ENCODE measurements at places on chromosomes 4 and X.

GRCh38 chr4:92074839-92075238 lies 228.9 kb upstream of the GRID2 start:
- no peak for DNase-seq

- peak; percentile 42 for DNase-seq
These were observed 2.9 kb upstream of the MND1 start for GRCh38 chr4:153341575-153342090.

- peak; percentile 17 for DNase-seq
These were observed 746 bp downstream of the TCEAL7 start for GRCh38 chrX:103330681-103331288.

DNA sequence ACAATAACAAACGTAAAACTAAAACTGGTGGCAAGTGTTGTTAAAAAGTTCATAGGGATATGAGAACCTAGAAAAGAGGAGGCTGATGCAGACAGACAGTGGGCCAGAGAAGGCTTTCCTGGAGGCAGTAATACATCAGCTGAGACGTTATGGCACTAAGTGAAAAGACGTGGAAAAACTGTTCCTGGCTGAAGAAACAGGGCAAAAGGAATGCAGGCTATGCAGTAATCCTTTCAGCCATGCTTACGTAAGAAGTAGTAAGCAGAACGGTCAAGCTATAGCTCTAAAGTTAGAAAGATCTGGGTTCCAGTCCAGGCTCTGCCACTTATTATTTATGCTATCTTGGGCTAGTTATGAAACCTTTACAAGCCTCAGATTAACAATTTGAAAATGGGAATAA lies 6.4 kb downstream of the LAMTOR3 start:
- DNase-seq, result peak; percentile 62

- DNase-seq, result no peak
These were observed 25.9 kb upstream of the PRDM5 start for GRCh38 chr4:120948382-120948781.

DNA sequence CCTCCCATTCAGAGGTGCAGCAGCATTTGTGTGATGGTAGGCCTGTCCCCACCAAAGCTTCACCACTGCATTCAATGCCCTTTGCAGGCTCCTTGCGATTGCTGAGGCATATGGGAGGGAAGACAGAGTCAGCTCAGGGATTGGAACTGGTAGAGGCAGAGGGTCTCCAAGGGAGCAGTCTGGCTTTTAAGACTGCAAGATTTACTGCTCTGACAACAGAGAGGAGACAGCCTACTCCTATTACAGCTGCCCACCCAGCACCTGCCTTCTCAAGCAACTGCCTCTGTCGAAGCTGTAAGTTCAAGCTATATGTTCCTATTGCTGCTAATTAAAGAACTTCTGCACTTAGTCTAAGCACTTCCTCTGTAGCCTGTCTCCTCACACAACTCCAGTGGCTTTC lies 481.8 kb downstream of the FGF13 start:
- DNase-seq, result no peak

DNA sequence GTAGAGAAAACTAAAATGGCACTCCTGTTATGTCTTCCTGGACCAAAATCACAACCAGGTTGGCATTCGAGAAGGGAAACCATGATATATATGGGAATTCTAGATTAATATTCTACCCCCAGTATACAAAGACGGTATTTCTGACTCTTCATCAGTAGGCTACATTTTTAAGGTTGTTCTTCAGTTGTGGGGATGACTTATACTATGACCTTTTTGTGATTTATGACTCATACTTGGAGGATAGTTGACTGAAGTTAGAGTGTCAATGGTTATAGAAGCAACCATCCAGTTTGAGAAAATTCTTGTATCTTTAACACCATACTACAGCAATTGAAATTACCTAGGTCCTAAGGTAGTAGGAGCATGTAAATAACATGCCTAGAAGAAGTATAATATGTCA lies 49.8 kb upstream of the CYSLTR1 start:
- no peak for DNase-seq

DNA sequence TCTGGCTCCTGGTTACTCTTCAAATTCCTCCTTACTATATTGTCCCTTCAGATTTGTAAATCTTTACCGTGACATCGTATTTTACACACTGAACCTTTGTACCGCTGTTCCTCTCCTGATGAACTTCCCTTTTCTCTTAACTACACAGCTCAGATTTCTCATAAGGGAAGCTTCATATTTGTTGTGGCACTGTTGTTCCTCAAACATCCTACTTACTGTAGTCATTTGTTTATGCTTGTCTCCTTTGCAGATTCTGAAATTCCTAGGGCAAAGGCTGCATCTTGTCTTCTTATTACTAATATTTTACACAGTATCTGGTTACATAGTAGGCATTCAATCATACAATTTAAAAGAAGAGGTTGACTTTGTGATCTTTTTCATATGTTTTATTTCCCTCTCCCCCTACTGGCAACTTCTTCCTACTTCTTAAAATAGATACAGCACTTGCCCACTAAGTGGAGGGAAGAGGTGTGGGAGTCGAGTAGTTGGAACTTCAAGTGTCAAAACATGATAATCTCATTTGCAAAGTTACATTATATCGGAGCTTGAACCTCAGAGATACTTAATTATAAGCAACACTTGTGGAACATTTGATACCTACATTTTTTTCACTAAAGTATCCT lies 50.0 kb downstream of the TET2 start:
- peak; percentile 41 for DNase-seq

DNA sequence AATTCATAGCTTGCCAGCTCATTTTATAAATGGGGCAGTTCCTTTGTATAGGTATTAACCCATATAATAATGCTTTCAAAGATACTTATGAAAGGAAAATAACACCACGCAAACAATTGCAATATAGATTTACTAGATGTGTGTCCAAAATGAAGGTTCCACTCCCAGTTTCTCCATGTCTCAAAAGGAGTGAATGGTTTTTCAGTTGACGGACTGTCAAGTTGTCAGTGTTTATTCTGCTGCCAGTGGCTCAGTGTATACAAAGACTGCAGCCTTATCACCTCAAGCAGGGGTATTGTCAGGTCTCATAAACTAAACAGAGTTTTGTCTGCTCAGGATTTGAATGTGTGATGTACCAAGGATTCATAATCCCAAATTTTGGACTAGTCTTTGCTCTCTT lies 585.3 kb upstream of the ATOH1 start:
- no peak for DNase-seq

- DNase-seq, result no peak
These were observed 105.2 kb downstream of the PHOX2B start for GRCh38 chr4:41643331-41643730.

- DNase-seq, result no peak
These were observed 100.8 kb upstream of the BMP2K start for GRCh38 chr4:78675325-78675724.

GRCh38 chr4:83561381-83561780 lies 25.5 kb downstream of the GPAT3 start:
- peak; percentile 36 for DNase-seq

DNA sequence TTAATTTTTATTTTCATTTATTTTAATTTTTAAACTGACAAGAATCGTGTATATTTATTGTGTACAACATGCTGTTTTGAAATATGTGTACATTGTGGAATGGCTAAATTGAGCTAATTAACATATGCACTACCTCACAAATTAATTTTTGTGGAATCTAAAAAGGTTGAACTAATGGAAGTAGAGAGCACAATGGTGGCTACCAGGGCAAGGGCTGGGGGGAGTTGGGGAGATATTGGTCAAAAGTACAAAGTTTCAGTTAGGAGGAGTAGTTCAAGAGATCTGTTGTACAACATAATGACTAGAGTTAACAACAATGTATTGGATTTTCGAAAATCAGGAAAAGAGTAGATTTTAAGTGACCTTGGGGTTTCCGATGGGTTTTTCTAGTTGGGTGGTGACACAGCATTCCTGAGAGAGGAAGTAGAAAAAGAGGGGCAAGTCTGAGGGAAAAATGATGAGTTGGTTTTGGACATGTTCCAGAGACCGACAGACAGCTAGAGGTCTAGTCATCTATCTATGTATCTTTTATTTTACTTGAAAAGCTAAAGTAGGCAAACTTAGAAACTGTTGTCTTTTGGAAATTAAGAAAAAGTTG lies 23.2 kb downstream of the APOO start:
- peak; percentile 64 for DNase-seq

GRCh38 chr4:88879991-88880390 lies 177.0 kb downstream of the FAM13A start:
- peak; percentile 77 for DNase-seq

- peak; percentile 65 for DNase-seq
These were observed 10.3 kb downstream of the FAM3A start for GRCh38 chrX:154505734-154506133.

GRCh38 chrX:76922100-76922499 lies 494.6 kb downstream of the MAGEE1 start:
- no peak for DNase-seq

DNA sequence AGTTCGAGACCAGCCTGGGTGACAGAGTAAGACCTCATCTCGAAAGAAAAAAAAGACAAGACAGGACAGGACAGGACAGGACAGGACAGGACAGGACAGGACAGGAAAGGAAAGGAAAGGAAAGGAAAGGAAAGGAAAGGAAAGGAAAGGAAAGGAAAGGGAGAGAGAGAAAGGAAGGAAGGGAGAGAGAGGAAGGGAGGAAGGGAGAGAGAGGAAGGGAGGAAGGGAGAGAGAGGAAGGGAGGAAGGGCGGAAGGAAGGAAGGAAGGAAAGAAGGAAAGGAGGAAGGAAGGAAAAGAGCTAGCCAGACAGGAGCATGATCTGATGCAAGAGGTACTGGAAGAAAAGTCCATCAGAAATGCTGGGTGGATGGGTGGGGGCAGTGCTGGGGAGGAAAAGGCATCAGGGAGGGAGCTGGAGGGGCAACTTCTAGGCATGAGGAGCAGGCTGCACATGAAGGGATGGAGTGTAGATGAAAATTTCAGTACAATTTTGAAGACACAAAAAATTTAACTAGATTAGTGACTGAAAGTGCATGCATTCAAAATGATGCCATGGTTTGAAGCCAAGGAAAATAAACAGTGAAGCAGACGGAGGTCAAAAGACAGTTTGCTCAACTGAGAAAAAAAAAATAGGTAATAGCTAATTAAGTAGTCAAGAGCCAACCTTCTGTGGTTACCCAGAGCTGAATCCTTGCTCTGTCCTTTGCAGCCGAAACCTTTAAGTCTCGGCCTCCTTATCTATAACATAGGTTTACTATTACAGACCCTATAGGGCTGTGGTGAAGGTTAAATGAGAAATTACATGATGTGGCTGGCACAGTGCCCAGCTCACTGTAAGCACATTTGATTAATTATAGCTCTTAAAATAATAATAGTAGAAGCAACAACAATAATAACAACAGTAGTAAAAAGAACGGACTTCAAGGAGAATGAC lies 59.9 kb downstream of the ZNF827 start:
- DNase-seq, result peak; percentile 90

GRCh38 chr4:109011241-109012026 lies 248.6 kb upstream of the ETNPPL start:
- no peak for DNase-seq

- DNase-seq, result no peak
These were observed 124.1 kb upstream of the SLIT2 start for GRCh38 chr4:20127626-20128025.

DNA sequence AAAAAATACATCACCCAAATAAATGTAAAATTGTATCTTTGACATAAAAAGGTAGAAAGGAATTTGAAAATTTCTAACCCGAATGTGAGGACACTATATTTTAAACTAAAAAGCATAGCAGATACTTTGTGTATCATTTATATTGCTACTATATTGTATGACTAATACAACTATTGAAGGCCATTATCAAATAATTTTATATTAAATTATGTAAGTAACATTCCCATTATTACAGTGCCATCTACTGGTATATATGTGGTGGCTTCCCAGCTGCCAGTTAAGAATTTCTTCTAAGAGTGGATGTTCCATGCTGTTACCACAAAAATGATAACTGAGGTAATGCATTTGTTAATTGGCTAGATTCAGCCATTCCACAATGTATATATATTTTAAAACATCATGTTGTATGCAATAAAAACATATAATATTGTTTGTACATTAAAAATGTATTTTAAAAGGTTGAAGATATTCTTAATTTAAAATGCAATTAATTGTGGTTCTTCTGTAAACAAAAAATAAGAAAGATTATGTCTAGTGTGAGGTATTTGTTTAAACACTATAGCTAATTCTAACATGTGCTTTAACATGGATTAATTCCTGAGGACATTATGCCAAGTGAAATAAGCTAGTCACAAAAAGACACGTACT lies 65.3 kb downstream of the EGF start:
- peak; percentile 74 for DNase-seq

DNA sequence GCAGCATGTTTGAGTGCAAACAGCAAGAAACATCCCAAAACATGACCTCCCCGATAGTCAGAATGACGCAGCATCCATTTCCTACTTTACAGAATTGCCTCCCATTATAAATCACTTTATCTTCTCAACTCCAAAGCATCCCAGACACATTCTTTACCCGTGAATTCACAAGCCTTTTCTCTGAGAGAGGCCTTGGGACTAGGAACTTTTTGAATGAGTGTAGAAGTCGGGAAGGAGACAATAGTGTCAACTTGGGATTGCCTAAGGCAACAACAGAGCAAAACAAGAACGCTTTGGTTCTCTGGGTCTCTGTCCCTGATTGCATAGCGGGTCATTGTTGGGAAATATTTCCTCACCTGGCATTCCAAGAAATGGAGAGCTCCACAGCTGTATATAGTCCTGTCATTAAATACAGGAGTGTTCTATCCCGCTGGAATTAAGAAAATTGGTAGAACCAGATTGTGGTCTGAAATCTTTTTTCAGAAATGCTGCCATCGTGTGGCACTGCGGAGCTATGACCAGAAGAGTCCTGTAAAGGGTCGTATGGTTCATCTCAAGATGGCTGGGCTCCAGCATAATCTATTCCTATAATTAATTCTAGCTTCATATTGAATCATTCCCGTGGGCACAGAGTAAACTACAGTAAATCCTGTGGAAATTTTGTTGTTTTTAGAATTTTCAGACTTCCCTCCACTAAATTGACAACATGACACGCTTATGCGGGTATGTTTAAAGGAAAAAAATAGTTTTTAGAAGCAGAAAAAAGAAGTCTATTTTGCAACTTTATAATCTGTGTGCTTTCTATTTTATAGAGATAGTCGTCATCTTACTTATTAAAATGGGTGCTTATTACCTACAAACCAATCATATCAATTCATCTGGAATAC lies 2.0 kb upstream of the SPP1 start:
- peak; percentile 80 for DNase-seq

DNA sequence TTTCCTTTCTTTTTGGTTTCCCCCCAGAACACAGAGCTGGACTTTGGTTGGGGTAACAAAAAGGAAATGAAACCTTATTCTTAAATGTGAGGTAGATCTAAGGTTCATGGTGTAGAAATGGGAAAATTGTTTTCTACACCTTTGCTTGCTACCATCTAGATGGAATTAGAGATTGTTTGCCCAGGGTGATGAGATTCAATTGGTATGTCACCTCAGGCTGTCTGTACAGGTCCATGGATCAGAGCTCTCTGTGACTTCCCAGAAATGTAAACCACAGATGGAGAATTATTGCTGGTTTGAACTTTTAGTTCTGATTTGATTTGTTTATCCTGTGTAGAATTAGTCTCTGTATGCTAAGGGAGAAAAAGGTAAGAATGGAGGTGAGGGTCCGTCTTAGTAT lies 146.7 kb downstream of the PCDH7 start:
- no peak for DNase-seq

- DNase-seq, result no peak
These were observed 112.7 kb downstream of the ASMT start for GRCh38 chrX:1727531-1728027.

GRCh38 chr4:4852591-4853362 lies 6.7 kb upstream of the MSX1 start:
- DNase-seq, result peak; percentile 70
